ENCODE measurements at places on chromosomes 16 and 17.

DNA sequence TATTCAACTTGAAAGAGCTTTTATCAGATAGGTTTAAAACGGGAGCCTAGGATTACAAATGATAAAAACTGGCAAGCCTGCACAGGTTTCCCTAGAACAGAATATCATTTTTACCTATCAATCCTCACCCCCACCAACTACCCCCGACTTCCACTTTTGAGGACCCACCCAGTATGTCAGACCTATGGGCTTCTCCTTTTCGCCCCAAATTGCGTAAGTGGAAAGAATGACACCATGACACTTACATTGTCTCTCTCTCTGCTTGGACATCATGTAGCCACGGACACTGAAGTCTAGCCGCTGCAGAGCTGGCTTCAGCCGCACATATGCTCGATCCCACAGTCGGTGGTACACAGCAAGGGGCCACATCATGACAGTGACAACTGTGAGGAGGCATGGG is 7.4 kb upstream of the PSMC3IP start:
- DNase-seq, result no peak

DNA sequence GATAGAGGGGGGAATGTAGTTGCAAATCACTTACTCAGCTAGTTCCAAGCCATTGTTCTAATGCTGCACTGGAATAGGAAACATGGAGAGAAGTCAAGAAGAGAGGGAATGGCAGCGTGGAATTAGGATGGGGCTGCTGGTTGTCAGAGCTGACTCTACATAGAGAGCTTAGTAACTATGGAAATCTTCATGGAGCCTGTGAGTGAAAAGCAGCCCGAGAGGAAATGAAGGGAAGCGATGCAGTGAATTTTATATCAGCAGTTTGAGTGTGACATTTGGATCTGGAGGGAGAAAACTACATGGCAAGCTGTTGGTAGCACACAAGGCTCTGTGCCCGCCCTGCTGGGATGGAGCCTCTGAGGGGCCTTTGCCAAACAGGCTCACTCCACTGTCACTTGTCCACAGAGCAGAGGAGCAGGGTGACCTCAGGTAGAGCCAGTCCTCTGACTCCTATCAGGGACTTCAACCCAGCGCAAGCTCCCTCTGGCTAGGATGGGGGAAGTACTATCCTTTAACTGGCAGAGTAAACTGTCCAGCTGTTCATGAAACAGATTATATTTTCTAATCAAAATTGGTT is 27.9 kb upstream of the PMFBP1 start:
- DNase-seq, result peak; percentile 34

GRCh38 chr17:30113213-30113612 is 3.4 kb upstream of the NSRP1 start:
- DNase-seq, result no peak

GRCh38 chr16:17331991-17332390 is 138.8 kb downstream of the XYLT1 start:
- DNase-seq, result no peak

- DNase-seq, result no peak
Measured at GRCh38 chr17:69058165-69058564, 2.6 kb downstream of the ABCA9 start.

DNA sequence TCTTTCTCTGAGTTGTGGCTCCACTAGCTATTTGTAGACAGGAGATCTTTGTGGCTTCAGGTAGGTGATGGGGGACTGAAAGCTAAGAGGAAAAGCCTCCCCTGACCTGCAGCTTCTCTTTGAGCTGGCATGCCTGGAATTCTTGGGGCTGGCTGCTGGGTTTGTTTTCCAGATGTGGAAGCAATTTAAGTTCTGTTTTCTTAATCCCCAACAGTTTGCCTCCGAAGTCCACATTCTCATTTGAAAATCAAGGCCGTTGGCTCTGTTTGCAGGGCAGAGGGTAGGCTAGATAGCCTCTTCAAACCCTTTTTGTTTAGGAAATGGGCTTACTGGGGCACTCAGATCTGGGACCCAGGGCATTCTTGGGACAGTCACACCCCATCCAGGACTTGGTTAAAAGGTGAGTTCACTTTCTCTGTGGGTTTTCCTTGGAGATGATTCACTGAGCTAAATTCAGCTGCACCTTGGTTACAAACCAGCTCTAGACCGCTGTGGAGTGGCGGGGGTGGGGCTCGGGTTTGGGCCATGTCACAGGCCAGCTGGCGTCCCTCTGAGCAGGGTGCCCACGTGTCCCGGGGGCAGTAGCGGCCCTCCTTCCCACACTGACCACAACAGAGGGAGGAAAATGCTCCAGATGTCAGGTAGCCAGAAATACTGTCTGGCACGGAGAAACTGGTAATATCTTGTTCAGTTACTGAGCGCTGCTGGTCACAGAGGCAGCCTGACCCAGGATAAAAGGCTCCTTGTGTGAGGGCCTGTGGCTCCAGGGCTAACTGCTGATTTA is 108.5 kb downstream of the RAB11FIP4 start:
- no peak for DNase-seq

DNA sequence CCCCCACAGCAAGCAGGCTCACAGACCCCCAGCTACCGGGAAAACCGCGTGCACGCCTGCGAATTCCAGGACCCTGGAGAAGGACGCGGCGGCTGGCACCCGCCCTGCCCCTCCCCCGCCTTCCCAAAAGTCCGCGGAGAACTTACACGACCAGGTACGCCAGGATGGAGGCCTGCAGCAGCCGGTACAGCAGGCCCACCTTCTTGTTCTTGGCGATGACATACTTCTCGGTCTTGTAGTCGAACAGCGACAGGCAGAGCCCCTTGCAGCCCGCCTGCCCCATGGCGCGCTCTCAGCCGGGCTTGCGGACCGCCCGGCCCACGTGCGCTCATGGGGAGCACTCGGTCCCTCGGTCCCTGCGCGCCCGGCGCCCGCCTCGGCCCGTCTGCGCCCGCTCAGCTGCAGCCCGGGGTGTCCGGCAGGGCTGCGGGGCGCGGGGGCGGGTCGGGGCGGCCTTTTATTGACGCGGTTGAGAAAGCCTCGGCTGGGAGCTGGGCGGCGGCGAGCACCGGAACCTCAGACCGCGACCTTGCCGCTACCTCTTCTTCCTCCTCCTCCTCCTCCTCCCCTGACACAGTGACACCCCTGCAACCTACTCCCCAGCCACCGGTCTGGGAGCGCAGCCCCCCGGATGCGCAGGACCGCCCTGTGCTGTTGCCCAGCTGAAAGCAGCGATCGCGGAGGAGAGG is at the start of gene P2RX5:
Gene P2RX5, minus strand, starts transcription at position 433 of the 689 bp plus-strand sequence. Its CDS starts 150 bp downstream, at position 283.
- no peak for DNase-seq

- no peak for DNase-seq
Measured at GRCh38 chr16:53922067-53922806, 218.3 kb downstream of the FTO start.

DNA sequence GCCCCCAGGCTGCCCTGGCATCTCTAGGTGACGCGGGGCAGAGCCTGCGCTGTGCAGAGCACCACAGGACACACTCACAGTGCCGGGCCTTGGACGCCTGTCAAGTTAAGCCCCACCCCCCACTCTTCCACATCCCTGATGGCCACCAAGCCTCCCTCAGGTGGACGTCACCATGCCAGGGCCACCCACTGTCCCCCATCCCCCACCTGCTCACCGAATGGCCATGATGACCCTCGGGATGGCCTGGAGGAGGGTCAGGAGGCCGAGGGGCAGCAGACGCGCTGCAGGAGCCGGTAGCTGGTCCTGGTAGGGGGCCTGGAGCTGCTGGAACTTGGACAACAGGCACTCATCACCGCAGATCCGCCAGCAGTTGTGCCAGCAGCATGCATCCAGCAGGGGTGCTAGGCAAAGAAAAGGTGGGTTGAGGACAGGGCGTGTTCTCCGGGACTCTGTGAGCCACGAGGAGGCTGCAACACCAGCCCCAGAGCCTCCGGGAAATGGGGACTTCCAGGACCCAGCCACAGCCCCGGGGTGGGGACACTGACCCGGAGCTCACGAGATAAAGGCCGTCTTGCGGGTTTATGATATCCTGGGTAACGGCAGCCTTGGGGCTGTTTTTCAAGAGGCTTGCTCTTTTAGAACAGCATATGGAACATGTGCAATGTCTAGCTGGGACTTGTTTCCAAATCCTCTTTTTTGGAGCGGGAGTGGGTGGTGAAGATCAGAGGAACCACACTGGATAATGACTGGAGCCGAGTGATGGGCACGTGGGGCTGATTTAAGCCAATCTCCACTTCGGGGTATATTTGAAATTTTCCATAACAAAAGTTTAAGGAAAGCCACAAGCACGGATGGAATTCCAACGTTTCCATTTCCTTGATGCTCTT is 11.4 kb downstream of the C16orf95 start:
- DNase-seq, result peak; percentile 77

DNA sequence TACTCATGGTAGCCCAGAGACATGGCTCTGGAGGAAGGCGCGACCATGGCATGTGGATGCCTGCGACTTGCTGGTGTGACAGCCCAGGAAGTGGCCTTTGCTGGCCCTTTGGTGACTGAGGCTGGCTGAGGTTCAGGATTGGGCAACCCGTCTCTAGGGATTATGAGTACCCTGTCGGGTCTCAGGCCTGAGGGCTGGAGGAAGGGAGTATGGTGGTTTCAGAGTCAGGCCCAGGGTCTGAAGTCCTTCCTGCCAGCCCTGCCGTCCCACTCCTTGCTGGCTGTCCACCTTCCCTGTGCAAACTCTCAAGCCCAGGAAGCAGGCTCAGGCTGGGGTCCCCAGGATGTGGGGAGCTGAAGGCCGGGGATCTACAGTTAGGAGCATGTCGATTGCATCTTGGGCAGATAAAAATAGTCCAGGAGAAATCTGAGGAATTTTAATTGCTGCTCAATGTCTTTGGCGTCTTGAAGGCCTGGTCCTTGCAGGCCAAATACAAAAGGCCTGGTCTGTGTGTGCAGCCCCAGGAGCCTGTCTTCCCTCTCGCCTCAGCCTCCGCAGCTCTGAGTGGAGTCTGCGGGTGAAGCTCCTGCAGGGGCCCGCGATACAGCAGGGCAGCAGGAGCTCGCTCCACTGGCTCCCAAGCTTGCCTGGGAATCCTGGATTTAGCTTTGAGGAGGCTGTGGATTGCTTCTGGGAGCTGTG is 52.5 kb downstream of the NKD1 start:
- no peak for DNase-seq

DNA sequence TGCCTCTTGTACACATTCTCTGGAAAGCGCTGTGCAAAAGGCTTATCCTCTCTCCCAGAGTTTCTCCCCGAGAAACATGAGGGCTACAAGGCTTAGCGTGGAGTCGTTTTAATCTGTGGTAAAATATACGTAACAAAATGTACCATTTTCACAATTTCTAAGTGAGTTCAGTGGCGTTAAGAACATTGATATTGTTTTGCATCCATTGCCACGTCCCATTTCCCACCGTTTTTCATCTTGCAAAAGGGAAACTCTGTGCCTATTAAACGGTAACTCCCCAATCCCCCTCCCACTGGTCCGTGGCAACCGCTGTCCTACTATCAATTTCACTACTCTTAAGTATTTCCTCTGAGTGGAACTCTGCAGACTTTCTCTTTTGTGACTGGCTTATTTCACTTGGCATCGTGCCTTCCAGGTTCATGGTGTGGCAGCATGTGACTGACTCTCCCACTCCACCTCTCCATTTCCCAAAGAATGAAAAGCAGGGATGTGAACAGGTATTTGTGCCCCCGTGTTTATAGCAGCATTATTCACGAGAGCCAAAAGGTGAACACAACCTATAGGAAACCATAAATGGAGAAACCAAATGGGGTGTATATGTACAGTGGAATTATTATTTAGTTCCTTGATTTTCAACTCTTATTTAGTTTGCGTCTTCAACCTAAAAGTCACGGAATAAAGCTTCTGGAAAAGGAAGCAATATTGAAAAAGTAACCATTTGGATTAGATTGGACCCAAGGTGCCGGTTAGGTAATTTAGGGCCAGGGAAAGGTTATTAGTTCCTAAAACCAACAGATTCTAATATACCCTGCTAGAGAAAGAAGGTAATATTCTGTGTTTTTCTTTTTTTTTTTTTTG is 1.1 kb upstream of the USP32 start:
- peak; percentile 59 for DNase-seq

DNA sequence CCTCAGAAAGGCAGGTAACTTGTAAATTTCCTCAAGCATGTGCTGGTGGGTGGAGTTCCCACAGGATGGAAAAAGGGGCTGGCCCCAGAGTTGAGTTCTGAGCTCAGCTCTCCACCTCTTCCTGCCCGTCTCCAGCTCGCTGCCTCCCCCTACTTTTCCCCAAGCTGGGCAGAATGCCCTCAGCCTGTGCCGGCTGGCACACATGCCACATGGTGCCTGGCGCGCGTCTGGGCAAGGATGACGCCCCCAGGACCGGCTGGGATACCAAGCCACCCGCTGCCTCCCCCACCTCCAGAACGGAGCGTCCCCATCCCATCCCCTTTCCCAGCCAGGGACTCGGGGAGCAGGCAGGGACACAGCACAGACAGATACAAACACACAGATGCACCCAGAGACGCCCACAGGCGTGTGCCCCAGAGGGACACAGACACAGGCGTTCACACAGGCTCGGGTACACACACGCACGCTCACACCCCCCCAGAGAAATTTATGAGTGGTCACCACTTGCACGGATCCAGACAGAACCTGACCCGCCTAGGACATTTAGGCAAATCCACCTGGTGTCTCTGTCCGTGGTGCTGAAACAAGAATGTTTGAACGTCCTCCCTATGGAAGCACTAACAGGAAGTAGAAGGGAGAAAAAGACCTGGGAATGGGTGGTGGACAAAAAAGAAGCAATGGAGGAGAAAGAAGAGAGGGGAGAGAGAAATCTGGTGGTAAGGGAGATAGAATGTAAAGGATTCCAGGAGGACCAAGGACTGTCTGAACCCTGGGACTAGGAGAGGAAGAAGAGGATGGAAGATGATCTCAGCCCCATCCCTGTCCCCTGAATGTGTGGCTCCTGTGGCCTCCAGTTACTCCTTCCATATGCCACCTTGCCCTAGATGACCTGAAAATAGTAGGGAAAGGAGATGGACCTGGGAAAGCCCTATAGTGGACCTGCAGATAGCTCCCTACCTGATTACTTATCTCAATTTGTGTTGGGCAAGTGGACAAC is 15.5 kb downstream of the NEUROD2 start:
- DNase-seq, result peak; percentile 58

DNA sequence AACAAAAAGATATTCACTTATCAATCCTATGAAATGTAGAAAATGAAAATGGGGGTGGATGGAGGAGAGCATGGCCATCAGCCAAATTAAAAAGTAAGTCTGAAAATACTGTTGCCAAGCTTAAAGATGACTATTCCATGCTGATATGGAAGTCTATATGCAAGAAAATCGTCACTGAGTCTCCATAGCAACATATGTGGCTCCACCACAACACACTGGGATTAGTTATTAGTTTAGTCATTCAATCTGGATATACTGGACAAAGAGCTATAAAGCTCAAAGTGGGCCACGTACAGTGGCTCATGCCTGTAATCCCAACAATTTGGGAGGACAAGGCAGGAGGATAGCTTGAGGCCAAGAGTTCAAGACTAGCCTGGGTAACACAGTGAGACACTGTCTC is 24.7 kb upstream of the PSMD7 start:
- DNase-seq, result no peak

- peak; percentile 72 for DNase-seq
Measured at GRCh38 chr16:69448470-69449193, 24.2 kb downstream of the CYB5B start.

- DNase-seq, result peak; percentile 30
Measured at GRCh38 chr16:53415504-53415903, 18.8 kb upstream of the RBL2 start.

GRCh38 chr17:48577946-48578615 is at the start of gene HOXB4:
Gene HOXB4, minus strand, starts transcription at chr17:48578350. Its CDS starts 31 bp downstream, at chr17:48578319.
- no peak for DNase-seq
